ENCODE measurements at places on chromosomes 1 and 21.

GRCh38 chr1:1157914-1158710, 15.6 kb upstream of the TTLL10 start:
- no peak for DNase-seq

DNA sequence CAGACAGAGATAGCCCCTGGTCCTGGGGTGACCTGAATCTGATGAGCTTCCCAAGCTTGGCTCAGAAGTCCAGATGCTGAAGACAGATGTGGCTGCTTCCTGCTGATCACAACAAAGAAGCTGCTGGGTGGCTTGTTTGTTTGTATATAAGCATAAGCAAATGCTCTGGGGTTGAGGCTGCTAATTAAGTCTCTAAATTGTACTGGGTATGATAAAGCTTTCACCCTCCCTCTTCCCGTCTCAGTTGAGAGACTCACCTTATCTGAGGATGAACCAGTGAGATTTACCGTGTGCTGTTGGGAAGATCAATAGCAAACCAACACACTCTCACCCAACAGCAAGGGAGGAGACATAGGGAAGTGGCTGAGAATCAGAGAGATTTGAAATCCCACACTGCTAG, 42.0 kb downstream of the DAB1 start:
- no peak for DNase-seq

GRCh38 chr1:201945863-201946223, 505 bp downstream of the LMOD1 start:
- DNase-seq, result no peak

- DNase-seq, result no peak
Observed at GRCh38 chr1:231421546-231421970, 529 bp downstream of the EGLN1 start.

DNA sequence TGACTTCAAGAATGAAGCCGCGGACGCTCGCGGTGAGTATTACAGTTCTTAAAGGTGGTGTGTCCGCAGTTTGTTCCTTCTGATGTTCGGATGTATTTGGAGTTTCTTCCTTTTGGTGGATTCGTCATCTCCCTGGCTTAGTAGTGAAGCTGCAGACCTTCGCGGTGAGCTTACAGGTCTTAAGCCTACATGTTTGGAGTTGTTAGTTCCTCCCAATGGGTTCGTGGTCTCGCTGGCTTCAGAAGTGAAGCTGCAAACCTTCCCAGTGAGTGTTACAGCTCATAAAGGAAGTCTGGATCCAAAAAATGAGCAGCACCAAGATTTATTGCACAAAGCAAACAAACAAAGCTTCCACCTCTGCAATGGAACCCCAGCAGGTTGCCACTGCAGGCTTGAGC, 14.7 kb downstream of the LDLRAD1 start:
- no peak for DNase-seq

- no peak for DNase-seq
Observed at GRCh38 chr1:99207216-99207615, 57.1 kb upstream of the PLPPR4 start.

GRCh38 chr1:113278777-113279176, 111.5 kb upstream of the MAGI3 start:
- no peak for DNase-seq

DNA sequence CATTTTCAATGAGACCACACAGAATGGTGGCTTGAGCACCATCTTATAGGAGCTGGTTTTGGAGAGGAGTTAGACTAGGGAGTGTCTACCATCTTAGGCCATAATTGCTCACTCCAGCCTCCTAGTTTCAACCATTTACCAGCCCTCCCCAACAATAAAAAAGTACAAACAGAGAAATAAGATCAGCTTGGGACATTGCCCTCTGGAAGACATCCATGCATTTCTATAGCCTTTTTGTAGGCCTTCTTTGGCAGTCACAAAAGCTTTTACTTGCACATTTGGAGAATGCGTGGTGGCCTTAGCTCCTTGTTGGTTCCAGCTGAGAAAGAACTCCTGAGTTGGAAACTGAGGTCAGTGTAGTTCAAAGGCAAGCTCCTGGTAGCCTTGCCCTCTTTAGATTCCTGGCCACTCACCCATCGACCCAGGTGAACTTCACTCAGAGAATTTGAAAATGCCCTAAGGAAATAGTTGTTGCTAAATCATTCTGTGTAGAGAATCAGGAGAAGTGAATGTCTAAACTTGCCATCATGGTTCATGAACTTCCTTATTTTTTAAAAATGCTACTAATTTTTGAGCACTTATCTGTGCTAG, 301.7 kb upstream of the PROX1 start:
- DNase-seq, result no peak

- DNase-seq, result no peak
Observed at GRCh38 chr1:171152549-171152948, 32.6 kb upstream of the FMO2 start.

DNA sequence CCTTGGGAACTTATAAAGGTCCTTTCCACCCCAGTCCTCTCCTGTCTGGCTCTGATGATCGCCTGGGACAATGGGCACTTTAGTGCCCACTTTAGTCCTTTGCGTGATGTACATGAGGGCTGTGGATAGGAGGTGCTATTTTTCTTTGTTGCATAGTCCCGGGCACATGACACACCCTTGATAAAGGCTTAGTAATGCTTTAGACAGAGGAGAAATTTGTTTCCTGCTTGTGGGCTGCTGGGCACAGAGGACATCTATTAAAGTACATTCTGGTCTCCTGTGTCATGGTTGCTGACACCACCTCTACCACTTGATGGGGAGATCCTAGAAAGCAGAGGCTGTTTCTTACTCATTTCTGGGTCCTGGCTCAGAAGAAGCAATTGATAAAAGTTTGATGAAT, 5.4 kb upstream of the KNCN start:
- no peak for DNase-seq

- DNase-seq, result no peak
Observed at GRCh38 chr1:209430107-209430506, 153.4 kb upstream of the CAMK1G start.

DNA sequence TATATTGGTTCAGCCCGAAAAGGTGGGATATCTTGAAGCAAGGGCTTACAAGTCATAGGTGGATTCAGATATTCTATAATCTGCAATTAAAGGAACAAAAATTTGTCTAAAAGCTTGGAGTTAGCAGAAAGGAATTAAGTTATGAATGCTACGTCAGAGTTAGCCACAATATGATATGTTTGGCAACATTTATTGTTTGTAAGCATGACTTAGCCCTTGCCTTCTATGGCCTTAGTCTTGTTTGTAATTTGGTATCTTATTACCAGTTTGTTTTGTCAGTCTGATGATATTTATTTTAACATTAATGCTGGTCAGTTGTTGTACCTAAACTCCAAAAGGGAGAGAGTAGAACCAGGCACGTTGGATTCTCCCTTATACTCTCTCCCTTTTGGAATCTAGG, 43.1 kb upstream of the SUCO start:
- DNase-seq, result no peak

DNA sequence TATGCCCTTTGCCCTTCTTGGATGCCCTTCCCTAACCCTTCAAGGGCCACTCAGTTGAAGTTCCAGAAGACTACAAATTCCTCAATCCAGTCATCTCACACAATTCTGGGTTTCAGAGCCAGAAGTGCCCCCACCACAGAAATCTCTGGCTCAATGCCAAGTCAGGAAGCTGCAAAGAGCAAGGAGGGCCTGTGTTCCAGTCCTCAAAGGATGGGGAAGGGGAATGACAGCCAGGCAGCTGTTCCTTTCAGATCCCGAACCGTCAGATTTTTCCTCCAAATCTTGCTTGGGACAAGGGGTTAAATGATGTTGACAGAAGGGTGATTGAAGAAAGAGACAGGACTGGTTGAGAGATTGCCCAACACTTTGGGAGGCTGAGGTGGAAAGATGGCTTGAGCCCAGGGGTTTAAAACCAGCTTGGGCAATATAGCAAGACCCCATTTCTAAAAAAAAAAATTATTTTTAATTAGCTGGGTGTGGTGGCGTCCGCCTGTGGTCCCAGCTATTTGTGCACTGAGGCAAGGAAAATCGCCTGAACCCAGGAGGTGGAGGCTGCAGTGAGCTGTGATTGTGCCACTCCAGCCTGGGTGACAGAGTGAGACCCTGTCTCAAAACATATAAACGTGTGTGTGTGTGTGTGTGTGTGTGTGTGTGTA, 716 bp upstream of the HPDL start:
- no peak for DNase-seq

- no peak for DNase-seq
Observed at GRCh38 chr1:194024659-194025058, 838.2 kb upstream of the B3GALT2 start.

GRCh38 chr1:207922554-207922953, 11.6 kb upstream of the CD34 start:
- no peak for DNase-seq

GRCh38 chr1:47934243-47934805, 62.9 kb downstream of the TRABD2B start:
- peak; percentile 28 for DNase-seq

DNA sequence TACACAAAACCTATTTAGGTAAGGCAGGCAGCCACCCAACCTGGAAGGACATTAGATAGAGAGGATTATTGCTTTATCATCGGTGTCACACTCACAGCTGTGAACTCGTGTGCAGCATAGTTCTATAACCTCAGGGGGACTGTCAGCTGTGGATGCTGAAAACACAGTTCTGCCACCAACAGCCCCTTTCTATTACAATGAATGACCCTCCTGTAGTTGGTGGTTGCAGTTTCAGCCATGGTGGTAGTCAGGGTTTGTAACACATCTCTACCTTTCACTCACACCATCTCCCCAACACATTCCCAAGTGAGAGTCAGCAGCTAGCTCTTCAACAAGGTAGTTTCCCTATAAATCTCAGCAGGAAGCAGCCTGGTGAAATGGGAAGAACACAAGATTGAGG, 136.8 kb downstream of the ZC3H11B start:
- DNase-seq, result no peak

DNA sequence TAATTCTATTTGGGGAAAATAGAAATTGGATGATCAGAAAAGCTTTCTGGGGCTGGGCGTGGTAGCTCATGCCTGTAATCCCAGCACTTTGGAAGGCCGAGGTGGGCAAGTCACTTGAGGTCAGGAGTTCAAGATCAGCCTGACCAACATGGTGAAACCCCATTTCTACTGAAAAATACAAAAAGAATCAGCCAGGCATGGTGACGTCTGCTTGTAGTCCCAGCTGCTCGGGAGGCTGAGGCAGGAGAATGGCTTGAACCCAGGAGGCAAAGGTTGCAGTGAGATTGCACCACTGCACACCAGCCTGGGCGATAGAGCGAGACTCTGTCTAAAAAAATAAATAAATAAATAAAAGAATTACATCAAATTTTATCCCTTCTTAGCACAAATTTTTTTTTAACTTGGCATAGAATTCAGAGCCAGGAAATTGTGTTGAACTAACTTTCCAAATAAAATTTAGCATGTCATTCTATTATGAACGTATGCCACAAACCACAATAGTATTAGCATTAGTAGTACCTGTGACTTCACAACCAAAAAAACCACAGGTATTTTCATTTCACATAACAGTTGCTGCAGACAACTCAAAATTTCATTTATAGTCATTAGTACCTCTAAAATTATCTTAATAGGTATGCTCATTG, 4.5 kb upstream of the ANKRD13C start:
- DNase-seq, result no peak

DNA sequence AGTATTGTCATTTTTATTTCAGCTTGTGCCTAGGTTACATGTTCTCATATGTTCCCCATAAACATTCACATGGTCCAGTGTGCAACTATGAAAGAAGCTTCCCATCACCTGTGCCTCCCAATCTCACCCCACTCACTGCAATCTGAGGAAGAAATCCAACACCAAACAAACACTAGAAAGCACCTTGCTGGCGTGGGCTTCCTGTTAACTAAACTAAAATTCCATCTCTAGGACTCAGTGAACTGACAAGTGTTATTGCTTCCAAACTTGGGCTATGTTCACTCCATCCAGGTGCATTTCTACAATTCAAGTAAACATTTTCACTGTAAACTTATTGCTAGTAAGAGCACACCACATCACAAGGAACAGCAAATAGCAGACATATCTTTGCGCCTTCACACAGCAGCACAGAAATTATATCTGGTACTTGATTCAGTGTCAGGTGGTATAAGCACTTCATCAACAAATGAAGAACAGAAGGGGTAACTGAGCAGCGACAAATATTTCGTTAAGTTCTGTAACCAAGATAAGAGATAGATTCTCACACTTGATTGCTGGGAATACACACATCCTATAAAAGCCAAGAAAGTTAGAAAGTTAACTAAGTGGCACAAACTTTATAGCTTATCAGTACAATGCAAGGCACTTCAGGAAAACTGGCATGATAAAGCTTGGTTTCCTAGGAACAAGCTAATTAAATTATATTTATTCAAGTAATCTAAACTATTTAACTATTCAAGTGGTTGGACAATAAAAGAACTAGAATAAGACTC, 8.9 kb upstream of the KCNJ15 start:
- DNase-seq, result no peak

DNA sequence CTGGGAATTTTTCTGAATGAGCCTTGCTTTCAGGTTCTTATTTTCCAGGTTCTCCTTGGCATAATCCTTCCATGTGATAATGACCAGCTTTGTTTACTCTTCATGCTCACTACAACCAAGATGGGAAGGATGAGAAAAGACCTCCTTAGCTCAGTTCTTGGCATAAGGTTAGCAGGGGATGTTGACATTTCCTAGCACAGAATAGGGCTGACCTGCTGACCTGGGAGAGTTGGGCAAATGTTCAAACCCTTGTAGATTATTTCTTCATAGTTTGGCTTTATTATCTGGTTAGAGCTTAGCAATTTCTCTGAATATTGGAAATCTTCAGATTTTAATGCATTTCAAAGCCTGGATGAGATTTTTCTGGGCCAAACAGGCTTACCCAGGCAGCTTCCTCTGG, 23.6 kb upstream of the SYT6 start:
- no peak for DNase-seq

DNA sequence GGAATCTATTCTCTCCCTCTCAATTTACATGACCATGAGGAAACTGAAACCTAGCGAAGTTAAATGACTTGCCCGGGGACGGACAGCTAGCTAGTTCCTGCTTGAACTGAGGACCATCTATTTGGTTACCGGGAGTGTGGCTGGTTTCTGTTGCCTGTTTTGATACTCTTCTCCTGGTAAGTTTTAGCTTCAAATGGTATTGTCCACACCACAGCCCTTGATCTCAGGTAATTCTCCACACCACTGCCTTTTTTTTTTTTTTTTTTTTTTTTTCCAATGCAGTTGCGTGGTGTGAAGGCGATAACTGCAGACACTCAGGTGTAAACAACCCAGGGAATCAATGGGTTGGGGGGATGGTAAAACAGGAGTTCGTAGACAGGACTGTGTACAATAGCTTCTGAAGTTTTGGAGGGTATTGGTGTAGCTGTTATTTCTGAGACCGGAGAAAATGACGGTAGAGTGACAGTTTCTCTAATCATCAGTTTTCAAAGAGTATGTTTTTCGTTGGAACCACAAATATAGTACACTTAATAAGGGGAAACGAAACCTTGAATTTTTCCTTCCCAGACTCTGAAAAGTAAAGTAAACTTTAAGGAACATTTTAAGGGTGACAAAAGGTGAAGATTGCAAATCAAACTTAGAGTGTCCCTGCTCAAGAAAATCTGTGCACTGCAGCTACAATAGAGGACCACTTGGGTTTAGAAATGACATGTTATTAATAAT, 125.3 kb upstream of the CACYBP start:
- no peak for DNase-seq

GRCh38 chr1:3736708-3737107, 15.5 kb upstream of the CCDC27 start:
- DNase-seq, result no peak

GRCh38 chr1:5998051-5998905, 6.1 kb upstream of the NPHP4 start:
- no peak for DNase-seq

Data from fibroblast of the conjunctiva (primary cell).